Gastrocnemius medialis (tissue), 4 donors: ENCODE measurements at places on chromosomes 4 and X. TPM values are rescaled to one million over a fixed set of nuclear protein-coding genes. Genes with fewer than 3 reads are reported as not detected.

The TMEM271 gene
- not detected for total RNA-seq

The TMEM255A gene
- total RNA-seq, result 0.56 TPM

The INPP4B gene
- total RNA-seq, result 7.5 TPM

The XPNPEP2 gene
- 2.0 TPM for total RNA-seq

The TLL1 gene
- 2.3 TPM for total RNA-seq

The ARHGEF6 gene
- 25.2 TPM for total RNA-seq

- H3K27me3 ChIP-seq, result no peaks in the 10 kb centered on the region
- H3K4me1 ChIP-seq, result no peaks in the 10 kb centered on the region
Measured at GRCh38 chrX:13087322-13088155, 43.1 kb upstream of the FAM9C start.

GRCh38 chr4:106473515-106473914 lies 104.9 kb upstream of the GIMD1 start:
- H3K36me3 ChIP-seq, result no peaks in the 10 kb centered on the region
- H3K4me1 ChIP-seq, result no peaks in the 10 kb centered on the region
- no peak for DNase-seq
- no peak overlapping the region for H3K4me3 ChIP-seq
- no peak overlapping the region for H3K27ac ChIP-seq
- H3K27me3 ChIP-seq, result no peaks in the 10 kb centered on the region
